ENCODE measurements at places on chromosomes 6 and 20.

GRCh38 chr6:89679215-89680120 lies 40.9 kb upstream of the LYRM2 start:
- DNase-seq, result no peak

- DNase-seq, result peak; percentile 26
Measured at GRCh38 chr20:50580016-50580747, 70.0 kb downstream of the PTPN1 start.

- DNase-seq, result no peak
Measured at GRCh38 chr20:23002276-23002675, 32.8 kb upstream of the SSTR4 start.

GRCh38 chr6:140542863-140543262 lies 1168.4 kb upstream of the CITED2 start:
- DNase-seq, result no peak

DNA sequence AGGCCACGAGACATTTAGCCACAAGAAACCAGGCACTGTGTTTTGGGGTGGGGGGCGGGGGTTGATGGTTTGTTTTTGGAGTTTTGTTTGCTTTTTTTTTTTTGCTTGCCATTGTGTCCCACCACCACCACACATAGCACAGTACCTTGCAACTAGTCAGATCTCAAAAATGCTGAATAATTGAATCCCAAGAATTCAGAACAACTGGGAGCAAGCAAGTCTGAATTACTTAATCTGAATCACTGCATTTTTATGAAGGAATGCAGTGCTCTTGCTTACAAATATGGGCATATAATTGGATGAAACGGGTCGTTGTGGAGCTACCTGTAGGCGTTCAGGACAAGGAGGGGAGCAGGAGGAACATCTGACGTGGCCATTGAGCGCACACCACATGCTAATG lies 151.5 kb upstream of the CDYL start:
- DNase-seq, result no peak

DNA sequence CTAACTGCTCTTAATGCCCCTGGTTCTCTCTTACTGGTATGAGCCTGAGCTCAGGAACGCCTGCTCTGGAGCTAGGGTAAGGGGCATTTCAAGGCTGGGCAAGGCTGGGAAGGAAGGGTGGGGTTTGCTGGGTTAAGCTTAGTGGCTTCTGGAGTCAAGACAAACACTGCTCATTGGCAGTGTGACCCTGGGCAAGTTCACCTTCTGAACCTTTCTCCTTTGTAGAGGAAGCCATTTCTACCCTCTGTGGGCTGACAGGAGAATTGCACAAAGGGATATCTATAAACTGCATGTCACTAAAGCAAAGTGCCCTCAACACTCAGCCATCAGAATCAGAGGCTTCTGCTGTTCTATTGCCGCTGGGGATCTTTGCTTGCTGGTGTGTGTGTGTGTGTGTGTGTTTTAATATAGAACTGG lies 20.3 kb upstream of the LRRN4 start:
- no peak for DNase-seq

DNA sequence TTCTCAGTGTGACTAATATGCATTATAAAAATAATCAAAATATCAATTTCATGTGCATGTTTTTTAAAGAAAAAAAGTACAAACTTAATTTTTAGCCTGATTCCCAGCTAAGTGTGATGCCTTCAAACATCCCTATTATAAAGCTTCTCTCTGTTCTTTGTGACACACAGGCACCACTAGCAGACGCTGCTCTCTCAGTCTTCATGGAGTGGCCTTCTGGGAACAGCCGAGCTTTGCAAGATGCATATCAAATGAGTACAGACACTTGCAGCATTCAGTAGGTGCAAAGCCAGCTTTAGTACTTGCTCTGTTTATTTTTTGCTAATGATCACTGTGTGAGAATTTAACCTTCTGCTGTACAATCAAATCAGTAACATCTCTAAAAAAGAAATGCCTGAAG lies 340.0 kb downstream of the ADGRB3 start:
- DNase-seq, result no peak

GRCh38 chr6:2890976-2891767 lies 11.9 kb downstream of the SERPINB9 start:
- no peak for DNase-seq

- no peak for DNase-seq
Measured at GRCh38 chr20:38063911-38064530, 30.5 kb downstream of the RPRD1B start.

GRCh38 chr6:16319813-16320532 lies 81.6 kb downstream of the GMPR start:
- peak; percentile 32 for DNase-seq

- DNase-seq, result no peak
Measured at GRCh38 chr6:157464653-157465535, 83.9 kb downstream of the ZDHHC14 start.

- DNase-seq, result no peak
Measured at GRCh38 chr20:49612127-49612738, 44.3 kb upstream of the PTGIS start.

- peak; percentile 15 for DNase-seq
Measured at GRCh38 chr6:137661601-137662000, 167.4 kb upstream of the OLIG3 start.

DNA sequence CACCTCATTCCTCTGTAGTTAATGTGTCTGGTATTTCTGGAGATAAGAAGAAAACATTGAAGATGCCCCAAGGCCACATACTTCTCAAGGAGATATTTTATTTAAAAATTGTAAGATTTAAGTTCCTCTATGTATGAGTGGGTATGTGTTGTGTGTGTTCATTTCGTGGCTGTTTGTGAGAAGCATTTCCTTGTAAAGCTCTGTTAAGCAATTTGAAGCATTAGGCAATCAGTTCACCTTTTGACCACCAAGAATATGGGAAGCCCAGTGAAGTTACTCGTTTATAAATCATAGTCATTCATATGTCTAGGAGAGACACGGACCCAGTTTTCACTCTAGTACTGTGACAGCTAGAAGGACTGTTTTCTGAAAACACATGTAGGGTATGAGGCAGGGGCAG lies 717.6 kb upstream of the MAP3K7 start:
- DNase-seq, result no peak

GRCh38 chr6:33708516-33709204 lies 2.8 kb downstream of the UQCC2 start:
- no peak for DNase-seq

GRCh38 chr20:36399147-36399968 lies 93.2 kb downstream of the DLGAP4 start:
- peak; percentile 30 for DNase-seq

- peak; percentile 71 for DNase-seq
Measured at GRCh38 chr6:33199687-33200218, 712 bp downstream of the RXRB start.

- DNase-seq, result no peak
Measured at GRCh38 chr20:14759979-14760378, 422.6 kb upstream of the FLRT3 start.

DNA sequence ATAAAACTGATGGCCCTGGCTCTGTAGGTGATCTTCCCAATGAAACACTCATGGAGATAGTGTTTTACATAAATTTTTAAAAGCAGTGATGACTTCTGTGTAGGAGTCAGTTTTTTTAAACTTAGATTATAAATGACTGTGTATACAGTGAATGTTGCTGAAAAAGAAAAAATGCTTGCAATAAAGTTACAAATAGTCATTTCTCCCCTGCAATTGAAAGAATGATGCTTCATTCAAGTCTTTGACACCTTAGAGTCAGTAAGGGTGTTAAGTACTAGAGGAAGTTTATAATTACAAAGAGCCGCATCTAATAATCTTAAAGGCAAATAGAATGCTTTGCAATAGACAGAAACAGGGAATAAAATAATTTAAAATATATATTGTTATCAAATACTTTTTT lies 27.6 kb downstream of the ZNF292 start:
- DNase-seq, result no peak

DNA sequence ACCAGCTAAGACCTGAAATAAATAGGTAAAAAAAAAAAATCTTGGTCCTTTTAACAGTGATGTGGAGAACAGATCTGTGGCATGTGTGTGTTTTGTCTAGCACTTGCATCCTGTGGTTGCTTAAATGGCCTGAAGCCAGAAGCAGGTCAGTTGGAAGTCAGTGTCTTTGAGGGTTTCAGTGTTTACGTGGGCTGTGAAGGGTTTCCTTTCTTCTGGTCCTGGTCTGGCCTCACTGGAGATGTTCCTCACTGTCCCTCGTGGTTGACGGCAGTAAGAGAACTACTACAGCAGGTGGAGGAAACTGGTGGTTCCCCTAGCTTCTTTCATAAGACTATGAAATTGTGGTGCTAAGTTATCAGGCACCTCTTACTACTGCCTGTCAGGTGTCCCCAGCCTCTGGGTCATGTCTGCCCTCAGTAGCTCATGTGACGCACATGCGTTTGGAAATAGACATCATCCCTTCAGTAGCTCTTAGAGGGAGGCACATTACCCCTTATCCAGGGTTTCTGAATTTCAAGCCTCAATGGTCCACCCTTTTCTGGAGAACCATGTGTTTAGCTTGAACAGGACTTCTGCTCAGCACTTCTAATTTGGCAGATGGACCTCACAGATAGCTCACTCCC lies 59.4 kb upstream of the SCP2D1 start:
- DNase-seq, result no peak

GRCh38 chr6:105941621-105942412 lies 144.3 kb upstream of the PRDM1 start:
- DNase-seq, result no peak

- DNase-seq, result no peak
Measured at GRCh38 chr20:47876311-47877088, 91.2 kb upstream of the SULF2 start.
